Cardiac septum (tissue), 1 donor: ENCODE measurements at places on chromosomes 4 and X. TPM values are rescaled to one million over a fixed set of nuclear protein-coding genes. Genes with fewer than 3 reads are reported as not detected.

GRCh38 chrX:1093586-1094421 lies 118.6 kb downstream of the CRLF2 start:
- no peak for DNase-seq

DNA sequence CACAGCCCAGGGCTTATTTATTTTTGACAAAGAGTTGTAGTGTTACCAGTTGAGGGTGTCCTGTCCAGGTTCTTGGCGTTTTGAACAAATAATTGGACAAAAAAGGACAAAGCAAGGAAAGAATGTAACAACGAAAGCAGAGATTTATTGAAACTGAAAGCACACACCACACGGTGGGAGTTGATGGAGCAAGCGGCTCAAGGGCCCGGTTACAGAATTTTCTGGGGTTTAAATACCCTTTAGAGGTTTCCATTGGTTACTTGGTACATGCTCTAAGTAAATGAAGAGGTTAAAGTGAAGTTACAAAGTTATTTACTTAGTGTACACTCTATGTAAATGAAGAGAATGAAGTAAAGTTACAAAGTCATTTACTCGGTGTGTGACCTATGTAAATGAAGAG lies 27.8 kb upstream of the OPHN1 start:
- DNase-seq: no peak

DNA sequence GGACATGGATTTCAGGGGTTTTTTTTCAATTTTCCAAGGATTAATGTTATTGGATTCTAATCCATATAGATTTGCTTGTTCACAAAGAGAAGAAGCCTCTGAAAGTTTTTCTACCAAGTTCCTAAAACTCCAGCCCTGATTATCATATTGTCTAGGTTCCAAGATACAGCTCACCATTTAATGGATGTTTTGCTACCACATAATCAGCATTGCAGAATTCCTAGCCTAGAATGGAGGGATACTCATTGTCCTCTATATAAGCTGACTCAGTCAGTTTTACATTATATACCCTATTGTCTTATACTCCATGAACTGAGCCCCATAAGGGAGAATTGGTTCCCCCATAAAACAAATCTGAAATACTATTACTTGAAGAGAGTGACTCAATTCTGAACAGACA lies 664.7 kb upstream of the FAM241A start:
- DNase-seq: no peak

AR gene
- total RNA-seq: 12.7 TPM

TMEM47 gene
- 32.1 TPM for total RNA-seq

GRCh38 chr4:3317011-3317655 lies 24.3 kb downstream of the RGS12 start:
- peak; percentile 71 for DNase-seq

- DNase-seq: no peak
Observed at GRCh38 chr4:14264437-14264836, 636.9 kb upstream of the BOD1L1 start.

DNA sequence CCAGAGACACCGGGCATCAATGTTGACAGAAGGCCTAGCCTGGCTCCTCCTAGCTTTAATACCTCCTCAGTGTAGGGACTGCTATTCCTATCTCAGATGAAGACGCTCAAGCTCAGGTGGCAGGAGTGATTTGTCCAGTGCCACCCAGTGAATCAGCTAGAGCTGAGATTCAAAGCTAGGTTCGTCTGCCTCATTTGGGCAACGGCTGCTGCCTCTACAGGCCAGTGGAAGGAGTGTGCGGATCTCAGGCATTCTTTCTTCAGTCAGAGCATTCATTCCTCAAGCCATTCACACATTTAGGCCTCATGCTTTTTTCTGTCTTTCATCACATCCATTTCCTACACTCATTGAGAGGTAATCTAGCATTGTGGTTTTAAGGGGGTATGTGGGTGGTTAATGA lies 7.3 kb downstream of the TSR2 start:
- DNase-seq: no peak

ANXA10 gene
- not detected for total RNA-seq

- no peak for DNase-seq
Observed at GRCh38 chrX:112785344-112785743, 55.3 kb downstream of the AMOT start.

- DNase-seq: no peak
Observed at GRCh38 chr4:101020956-101021355, 326.4 kb downstream of the PPP3CA start.

DNA sequence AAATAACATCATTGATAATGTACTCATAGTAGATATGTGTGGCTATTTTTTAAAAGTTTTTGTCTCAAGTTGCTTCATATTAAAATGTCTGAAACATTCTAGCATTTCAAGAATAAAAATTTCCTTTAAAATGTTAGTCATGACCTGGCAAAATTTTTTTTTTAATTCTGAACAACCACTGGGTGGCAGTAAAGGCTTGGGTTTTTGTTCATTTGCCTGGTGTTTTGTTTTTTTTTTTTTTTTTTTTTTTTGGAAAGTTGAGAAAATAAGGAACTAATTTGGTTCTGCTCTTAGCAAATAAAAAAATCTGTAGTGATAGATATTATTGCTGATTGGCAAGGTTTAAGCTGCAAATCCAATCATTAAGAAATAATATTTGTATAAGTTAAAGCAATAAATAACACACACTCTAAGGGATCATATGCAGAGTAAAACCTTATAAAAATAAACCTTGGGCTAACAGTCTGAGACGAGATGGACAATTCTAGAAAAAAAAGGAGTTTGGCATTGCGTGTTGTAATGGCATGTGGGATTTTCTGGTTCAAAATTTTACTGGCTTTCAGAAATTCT lies 81.4 kb downstream of the CEP44 start:
- DNase-seq: no peak

DNA sequence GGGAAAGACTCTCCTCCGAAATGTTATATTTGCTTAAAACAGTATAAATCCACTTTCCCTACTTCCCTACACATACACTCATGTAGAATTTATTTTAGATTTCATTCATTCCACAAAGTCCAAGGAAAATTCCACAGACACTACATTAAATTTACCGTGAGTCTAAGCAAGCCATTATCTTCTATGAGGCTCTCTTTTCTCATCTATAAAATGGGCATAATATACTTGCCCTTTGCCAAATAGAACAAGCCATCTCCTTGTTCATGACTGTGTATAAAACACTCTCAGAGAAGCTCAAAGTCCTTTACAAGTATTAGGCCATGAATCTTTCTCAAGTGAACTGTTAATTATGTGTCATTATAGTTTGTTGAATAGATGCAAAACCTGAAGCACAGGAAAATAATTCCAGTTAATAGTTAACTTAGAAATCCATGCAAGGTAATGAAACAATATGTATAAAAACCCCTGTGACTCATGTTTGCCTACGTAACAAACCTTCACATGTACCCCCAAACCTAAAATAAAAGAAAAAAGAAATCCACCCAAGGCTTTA lies 10.7 kb downstream of the TEC start:
- DNase-seq: no peak

H2BW2 gene
- not detected for total RNA-seq

DNA sequence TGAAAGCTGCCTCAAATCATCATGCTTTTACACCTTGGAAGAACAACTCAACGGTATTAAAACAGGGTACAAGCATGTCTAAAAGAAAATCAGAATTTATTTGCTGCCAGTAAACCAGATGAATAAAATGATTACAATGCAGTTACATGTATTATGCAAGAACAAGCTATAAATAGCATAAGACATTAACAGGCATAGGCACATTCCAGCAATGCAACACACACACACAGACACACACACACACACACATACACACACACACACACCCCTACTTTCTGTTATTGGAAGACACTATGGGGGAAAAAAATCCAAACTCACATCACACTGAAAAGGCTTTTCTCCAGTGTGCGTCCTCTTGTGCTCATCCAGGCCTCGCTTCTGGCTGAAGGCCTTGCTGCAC lies 212.5 kb downstream of the PRDM5 start:
- no peak for DNase-seq

SMIM10L2A gene
- 0.97 TPM for total RNA-seq
